ENCODE measurements at places on chromosomes 13 and 19.

DNA sequence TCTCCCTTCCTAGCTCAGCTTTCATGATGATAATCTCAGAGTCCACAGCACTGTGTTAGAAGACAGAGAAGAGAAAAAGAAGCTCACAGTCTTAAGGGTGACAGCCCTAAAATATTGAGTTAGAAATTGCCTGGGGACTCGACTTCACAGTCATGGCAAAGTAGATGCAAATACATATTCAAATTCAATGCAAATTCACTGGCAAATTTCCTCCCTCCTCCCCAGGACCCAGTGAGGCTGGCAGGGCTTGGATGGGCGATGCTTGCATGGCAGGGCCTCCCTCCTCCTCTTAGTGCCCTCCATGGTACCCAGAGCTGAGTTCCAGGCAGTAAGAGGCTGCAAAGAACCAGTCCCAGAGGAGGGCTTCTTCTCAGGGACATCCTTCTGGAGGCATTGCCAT lies 115.6 kb upstream of the UQCRFS1 start:
- no peak for DNase-seq

DNA sequence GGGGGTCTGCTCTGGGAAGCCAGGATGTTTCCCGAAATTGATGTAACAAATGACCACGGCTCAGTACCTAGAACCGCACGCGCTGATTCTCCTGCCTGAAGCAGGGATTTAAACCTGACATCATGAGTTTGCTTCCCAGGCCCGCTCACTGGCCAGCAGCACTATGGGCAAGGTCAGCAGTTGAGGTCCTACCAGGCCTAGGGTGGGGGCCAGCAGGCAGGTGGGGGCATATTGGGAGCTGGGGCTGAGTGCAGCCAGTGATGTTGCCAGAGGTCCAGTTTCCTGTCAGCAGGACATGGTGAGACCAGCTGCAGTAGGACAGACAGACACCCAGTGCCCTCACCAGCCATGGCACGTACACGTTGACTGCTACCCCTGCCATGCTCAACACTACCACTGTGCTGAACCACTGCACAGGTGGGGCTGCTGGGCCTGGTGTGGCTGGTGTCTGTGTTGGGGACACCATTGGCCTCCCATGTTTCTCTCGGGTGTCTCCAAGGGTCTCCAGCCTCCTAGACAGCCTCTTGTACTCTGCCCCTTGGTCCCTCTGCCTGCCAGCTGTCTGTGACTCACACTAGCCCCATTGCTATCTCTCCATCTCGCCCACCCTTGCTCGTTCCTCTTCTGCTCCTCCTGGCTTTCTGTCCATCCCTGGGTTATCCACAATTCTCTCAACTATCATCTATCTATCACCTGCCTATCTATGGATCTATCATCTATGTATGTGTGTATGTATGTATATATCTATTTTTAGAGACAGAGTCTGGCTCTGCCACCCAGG lies 1.1 kb upstream of the C19orf85 start:
- DNase-seq, result no peak

DNA sequence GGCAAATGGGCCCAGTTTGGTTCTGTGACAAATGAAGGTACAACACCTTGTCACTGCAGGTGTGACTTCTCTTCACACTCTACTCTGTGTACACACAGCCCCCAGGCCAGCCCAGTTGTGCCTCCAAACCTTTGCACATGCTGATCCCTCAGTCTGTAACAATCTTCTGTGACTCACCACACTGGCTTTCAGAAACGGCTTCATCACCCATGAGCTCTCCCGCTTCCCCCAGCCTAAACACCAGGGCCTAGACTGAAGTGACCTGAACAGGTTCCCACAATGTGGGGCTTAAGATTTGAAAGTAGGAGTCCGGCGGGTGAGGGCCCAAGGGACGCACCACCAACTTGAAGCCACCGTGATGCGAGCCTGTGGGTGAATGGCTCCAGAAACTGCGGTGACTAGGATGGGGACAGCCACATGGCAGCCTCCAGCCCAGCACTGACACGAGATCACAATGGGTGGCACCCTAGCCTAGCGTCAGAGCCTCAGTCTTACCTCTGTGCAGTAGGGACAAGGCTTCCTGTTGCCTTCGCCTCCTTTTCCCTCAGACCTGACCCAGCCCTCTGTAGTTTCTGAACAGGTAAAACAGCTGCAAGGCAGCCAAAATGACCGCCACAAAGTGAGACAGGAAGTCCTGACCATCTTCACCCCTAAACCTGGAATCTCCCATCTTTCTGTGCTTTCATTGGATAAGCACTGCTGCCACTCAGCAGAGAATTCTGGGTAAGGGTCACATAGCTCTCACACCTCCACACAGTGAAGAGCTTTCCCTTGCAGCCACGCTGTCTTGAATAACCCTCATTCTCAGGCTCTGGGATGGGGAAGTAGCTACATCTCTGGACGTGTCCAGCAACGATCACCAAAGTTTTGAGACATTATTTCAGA lies 34.2 kb upstream of the ZNF599 start:
- no peak for DNase-seq

GRCh38 chr13:89726690-89727435 lies 1620.6 kb upstream of the MIR17HG start:
- peak; percentile 66 for DNase-seq

DNA sequence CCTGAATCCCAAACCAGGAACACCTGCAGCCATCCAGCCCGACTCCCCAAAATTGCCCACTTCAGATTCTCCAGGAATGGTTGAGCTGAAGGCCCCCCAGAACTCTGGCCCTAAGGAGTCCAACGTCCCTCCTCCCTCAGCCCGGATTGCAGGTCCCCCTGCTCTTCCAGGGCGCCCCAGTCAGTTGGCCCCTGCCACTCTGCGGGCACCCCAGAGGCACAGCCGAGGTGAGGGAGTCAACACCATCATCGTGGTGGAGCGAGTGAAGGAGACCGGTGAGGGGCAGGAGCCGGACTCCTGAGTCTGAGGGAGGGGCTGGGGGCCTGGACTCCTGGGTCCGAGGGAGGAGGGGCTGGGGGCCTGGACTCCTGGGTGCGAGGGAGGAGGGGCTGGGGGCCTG lies 2.2 kb downstream of the GFY start:
- DNase-seq, result no peak

DNA sequence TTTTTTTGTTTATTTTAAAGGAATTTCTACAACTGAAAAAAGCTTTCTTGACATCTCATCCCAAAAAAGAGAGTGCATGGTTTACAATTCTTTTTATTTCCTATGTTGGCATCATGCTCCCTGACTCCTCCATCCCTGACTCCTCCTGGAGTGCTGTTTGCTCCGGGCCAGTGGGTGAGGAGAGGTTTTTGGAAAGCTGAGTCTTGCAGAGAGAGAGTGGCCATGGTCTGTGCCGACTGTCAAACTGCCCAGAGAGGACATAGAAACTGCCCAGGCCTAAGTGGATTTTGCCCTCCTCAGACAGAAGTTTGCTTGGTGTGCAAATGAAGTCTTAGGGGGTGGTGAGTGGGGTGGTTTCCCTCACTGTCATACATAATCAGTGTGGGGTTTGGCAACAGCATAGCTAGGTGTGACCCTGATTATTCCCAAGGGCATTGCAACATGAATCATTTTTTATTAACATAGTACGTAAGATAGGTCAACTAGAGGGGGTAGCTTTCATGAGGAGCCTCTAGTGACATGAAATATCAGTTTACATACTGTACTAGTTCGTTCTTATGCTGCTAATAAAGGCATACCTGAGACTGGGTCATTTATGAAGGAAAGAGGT lies 179.8 kb upstream of the UBL3 start:
- DNase-seq, result peak; percentile 57

DNA sequence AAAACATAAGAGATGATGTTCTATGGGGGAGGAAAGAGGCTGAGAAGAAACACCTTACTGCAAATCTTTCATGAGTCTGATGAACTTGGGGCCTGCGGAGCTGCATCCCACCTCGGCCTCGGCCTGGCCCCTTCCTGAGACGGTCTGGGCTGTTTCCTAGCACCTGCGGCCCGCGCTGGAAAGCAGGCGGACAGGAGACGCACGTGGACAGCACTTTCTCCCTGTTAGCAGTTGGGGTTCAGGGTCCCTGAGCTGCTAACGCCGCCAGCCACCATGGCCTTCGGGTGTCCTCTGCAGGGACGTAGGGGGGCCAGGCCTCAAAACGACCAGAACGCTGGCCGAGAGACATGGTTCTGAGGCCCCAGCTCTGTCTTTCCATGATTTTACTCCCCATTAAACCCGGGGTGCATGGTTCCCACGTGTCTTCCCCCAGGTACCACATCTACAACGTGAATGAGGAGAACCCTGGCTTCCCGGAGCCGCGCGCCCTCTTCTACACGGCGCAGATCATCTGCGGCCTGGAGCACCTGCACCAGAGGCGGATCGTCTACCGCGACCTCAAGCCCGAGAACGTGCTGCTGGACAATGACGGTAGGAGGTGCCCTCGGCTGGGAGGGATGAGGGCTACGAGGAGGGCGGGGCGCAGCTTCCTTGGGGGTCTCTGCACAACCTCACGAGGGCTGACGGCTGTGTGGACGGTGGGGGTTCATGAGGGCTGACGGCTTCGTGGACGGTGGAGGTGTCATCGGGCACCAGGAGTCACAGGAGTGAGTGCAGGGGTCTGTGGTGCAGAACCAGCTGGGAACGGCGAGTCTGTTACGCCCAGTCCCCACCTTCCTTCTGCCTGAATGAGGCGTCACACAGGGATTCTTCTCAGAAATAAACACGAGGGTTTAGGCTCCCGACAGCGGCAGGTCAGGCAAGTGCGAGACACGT lies 4.3 kb downstream of the GRK1 start:
- no peak for DNase-seq

- DNase-seq, result peak; percentile 48
These were observed 752 bp upstream of the EDNRB start for GRCh38 chr13:77919246-77919920.

DNA sequence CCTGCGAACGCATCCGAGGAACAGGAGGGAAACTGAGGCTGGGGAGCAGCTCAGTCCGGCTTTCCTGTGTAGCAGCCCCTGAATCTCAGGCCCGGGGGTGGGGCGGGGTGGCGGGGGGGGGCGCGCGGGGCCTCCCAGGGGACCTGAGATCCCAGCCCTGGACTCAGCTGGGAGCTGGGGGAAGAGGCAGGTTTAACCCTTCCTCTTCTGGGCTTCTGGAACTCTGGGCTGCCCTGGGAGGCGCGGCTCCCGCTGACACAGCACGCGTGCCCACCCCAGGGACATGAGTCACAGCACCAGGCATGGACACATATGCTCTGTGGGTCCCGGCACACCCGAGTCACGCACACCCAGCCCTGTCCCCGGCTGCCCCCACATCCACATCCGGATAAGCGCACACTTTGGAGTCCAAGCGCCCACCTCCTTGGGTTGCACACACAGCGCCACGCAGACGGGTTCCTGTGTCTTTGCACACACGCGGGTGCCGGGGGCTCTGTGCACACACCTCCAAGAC lies 3.5 kb upstream of the CIRBP start:
- peak; percentile 93 for DNase-seq

- no peak for DNase-seq
These were observed 38.3 kb downstream of the AP1M1 start for GRCh38 chr19:16235811-16236652.

GRCh38 chr13:112658808-112659207 lies 31.0 kb upstream of the ATP11A start:
- no peak for DNase-seq

- DNase-seq, result no peak
These were observed 177.7 kb downstream of the TDRD3 start for GRCh38 chr13:60574735-60575134.

DNA sequence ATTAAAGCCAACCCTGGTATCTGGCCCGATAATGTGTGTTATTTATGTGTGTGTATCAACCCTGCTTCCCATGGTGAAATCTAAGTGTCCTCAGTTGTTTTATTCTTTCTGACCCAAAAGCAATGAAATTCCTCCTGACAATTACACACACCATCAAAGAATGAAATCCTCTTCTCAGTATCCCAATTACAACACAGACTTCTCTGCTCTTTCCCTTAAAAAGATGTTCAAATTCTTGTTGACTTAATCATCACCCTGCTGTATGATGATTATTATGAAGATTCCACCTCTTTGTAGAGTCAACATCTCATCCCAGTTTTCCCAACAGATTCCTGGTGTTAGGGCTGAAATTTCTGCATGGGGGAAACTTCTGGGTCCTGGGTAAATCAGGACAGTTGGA lies 8.9 kb upstream of the TRPC4 start:
- DNase-seq, result peak; percentile 35

- DNase-seq, result peak; percentile 96
These were observed 21.0 kb downstream of the ITGBL1 start for GRCh38 chr13:101473458-101473857.

DNA sequence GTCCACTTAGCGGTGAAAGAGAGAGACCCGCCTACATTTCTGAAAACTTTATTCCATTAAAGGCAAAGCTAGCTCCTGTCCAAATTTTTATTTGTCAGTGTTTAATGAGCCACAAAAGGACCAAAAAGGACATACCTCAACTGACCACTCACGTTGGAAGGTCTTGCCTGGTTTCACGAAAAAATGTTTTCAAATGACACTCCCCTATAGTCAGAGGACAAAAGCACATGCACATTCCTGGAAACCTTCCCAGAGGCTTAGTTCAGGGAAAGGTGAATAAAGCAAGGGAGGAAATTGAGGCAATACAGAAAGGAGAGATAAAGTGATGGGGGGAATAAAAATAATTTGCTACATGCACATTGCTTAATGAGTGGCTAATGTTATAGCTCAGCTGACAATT lies 55.6 kb downstream of the DOCK9 start:
- DNase-seq, result no peak

GRCh38 chr13:113992276-113993005 lies 18.6 kb upstream of the C13orf46 start:
- DNase-seq, result no peak

- peak; percentile 4 for DNase-seq
These were observed 104.5 kb downstream of the URI1 start for GRCh38 chr19:30046522-30046921.

DNA sequence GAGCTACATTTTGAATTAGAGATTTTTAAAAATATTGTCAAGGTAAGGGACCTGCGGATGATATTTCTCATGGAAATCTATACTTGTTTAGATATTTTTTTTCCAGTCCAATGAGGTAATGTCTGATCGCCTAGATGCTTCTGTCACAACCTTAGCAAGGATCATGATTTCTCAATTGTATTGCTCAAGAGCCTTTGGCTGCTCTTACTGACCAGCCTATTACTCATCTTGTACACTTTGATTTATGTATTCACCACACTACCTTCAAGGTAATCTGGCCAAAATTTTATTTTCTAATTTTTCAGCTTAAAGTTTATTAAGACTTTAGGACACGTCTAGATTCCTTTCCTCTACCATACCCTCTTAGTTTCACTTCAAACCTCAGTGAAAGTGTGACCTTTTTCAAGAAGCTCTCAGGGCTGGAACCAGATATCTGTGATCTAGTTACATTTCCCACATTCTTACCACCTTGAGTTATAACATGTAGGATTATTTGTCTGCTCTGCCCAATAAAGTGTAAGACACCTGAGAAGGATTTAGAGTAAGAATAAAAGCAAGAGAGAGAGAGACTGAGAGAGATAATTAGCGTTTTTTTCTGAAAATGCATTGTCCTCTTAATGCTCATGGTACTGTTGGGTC lies 197.1 kb downstream of the ITGBL1 start:
- peak; percentile 91 for DNase-seq

- DNase-seq, result peak; percentile 45
These were observed 15.4 kb upstream of the AP1M2 start for GRCh38 chr19:10602330-10603083.

All from fibroblast of mammary gland (primary cell).